Effector memory CD8-positive, alpha-beta T cell (primary cell): ENCODE measurements at places on chromosomes 7 and 10.

DNA sequence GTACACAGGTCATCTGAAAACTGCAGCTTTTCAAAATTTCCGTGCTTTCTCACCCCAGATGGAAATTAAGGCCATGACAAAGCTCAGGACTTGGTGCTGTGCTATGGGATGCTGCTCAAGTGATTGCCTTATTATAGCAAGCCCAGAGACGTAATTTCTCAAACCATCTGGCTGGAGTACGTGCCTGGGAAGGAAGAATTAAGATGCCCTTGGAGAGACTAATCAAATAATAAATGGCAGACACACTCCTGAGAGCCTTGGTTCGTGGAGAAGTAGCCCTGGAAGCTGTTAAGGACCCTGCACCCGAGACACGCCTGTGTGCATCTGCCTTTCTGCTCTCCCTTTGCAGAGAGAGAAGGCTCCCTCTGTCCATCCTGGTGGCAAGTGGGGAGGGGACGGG is 38.3 kb upstream of the PRLHR start:
- no peak for DNase-seq

DNA sequence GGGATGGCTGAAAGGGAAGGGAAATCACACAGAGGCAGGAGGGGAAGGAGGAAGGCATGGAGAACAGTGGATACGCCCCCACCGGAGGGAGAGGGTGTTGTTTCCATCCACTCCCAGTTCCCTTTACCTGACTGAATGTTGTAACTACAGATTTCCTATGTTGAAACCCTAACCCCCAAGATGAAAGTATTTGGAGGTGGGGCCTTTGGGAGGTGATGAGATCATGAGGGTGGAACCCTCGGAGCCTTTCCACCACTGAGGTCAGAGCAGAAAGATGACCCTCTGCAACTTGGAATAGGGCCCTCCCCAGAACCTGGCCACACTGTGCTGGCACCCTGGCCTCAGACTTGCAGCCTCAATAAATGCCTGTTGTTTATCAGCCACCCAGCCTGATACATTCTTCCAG is 48.6 kb upstream of the CNPY1 start:
- DNase-seq, result no peak

GRCh38 chr7:155791836-155792235 is 20.4 kb downstream of the SHH start:
- no peak for DNase-seq

DNA sequence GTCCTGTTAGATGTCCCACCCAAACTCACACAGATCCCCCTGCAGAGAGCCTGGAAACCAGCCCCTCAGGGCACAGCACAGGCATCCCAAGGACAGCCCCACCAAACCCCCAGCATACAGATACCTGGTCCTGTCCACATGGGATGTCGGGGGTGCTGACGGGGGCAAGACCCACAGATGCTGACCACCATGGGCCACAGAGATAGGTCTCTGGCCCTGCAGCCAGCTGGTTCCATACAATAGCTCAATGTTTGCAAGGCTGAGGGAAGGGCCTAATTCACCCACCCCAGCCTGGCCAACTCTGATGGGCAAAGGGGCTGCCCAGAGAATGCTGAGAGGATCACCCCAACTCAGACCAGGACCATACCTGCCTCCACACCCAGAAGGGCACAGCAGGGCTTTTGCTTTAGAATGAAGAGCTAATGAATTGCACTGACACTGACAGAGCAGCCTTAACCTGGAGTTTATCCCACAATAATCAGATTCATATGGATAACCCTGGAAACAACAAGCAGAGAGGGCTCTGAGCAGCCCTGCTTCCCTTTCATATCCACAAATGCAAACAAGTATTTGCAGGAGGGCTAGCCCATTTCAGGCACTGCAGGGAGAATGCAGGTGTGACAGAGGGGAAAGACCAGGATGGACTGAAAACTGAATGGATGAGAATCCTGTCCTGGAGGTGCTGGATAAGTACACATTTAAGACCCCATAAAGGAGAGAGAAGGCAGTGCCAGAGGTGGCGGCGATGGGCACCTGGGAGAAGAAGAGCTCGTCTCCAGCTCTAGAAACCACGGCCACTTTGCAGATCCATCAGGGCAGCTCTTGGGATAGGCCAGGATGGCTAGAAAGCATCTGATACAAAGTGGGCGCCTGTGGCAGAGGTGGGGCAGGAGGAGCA is 126.7 kb downstream of the TNS3 start:
- no peak for DNase-seq

GRCh38 chr10:113538151-113538550 is 14.7 kb upstream of the HABP2 start:
- no peak for DNase-seq

GRCh38 chr10:49632406-49633317 is 18.8 kb downstream of the CHAT start:
- no peak for DNase-seq

GRCh38 chr7:6614953-6615722 is at the start of gene ZNF853:
Gene ZNF853 (plus strand): TSS chr7:6615610. CDS start chr7:6616175, 565 bp downstream.
- no peak for DNase-seq

DNA sequence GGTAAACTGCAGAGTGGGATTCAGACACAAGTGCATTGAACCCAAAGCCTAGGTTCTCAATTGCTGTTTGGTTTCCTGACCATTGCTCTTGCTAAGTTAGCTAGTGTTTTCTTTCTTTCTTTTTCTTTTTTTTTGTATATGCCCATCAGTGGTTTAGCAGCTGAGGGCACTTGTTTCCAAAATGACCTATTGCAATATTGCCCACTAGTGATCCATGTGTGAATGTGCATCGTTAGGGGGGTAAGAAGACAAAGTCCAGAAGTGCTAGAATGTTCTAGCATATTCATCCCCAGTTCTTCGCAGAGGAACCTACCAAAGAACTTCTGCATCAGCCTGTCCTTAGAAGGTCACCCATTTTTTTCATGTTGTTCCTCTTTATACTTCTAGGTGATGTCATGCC is 252.8 kb upstream of the GPR26 start:
- DNase-seq, result no peak

GRCh38 chr10:71761541-71762113 is 11.7 kb downstream of the VSIR start:
- no peak for DNase-seq

DNA sequence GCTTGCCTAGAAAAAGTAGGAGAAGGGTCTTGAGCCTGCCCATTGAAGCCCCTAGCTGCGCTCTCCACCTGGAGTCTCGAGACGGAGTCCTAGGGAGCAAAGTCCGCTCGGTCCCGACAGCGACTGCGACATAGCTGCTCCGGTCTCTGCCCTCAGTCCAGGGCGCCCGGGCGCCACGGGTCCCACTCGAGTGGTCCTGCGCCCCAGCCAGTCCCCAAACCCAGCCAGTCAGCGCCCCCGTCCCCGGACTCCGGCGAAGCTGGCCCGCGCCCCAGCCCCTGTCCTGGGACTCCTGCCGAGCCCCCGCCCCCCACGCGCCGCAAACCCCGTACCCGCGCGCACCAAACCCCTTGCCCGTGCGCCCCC is 490 bp downstream of the TNS3 start:
- no peak for DNase-seq

DNA sequence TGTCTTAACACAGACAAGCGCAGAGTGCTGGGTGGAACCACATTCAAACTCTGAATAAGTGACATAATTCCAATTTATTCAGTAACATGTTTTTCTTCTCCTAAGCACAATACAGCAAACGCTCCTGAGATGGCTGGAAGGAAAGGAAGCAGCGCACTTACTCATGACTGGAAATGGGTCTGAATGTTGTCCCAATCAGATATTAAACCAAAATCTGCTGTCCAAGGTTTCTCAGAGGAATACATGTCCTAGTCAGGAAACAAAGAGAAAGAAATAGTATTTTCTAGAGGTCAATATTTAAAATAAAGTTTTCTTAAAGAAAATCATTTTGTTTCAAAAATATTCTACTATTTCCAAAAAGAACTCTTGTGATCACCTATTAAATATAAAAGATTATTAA is 14.0 kb downstream of the USP6NL start:
- DNase-seq, result no peak

GRCh38 chr10:78757344-78757925 is 311.3 kb upstream of the ZMIZ1 start:
- DNase-seq, result no peak

DNA sequence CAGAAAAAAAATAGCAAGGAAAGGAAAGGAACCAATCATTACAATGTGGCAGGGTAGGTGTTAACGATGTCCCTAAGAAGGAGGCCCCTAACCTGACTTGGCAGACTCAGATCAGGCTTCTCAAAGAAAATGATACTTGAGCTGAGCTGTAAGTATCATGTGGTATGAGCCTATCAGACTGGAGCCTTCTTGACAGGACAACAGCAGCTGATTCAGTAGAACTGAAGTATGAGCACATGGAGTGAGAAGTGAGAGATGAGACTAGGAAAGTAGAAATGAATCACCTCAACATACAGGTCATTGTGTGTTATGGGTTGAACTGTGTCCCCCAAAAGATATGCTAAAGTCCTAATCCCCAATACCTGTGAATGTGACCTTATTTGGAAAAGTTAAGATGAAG is 66.3 kb downstream of the MTERF1 start:
- no peak for DNase-seq

DNA sequence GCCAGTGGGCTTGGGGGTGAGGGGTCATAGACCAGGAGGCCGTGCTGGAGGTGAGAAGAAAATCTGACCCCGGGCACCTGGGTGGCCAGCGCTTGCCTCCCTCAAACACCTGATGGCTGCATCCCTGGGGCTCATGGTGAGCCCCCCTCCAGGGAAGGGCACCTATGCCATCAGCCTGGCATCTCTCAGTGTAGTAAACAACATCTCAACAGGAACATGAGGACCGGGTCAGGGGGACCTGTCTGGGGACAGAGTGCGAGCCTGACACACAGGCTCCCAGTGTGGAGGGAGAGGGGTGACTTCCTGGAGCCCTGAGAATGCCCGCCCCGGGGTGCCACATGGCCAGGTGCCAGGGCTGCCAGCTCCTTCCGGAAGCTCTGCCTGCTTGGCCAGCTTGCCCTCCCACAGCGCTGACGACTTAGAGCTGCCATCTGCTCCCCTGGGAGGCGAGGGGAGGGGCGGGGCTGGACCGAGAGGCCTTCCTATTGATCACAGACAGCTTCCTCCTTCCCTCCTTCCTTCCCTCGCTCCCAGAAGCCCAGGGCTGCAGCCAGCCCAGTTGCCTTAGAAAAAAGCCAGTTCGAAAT is 12.3 kb downstream of the STX1A start:
- DNase-seq, result no peak

DNA sequence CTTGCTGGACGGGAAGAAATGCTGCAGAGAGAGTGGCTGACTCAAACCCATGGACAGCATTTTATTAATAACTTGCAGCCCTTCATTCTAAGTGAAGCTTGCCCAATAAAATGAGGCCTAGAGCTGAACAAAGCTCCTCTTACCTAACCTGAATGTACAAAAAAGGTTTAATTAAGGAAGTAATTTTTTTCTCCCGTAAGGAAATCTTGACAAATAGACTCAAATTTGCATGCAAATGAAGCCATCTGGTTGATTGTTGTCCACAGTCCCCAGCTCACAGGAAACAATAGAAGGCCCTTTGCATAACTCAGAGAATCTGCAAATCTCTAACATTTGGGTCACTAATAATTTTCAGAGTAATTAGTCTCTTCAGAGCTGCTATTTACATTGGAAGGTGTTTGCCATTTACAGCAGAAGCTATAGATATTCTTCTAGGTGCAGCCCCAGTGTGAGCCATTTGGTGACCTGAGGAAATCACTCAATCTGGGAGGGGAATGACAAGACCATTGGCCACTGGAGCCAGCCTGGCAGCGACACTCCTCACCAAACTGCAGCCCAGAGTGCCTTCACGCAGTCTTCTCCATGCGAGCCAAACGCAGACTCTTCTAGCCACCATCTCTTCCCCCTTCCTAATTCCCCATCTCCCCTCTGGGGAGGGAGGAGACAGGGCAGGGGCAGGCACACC is 483.0 kb upstream of the C7orf33 start:
- DNase-seq, result no peak

DNA sequence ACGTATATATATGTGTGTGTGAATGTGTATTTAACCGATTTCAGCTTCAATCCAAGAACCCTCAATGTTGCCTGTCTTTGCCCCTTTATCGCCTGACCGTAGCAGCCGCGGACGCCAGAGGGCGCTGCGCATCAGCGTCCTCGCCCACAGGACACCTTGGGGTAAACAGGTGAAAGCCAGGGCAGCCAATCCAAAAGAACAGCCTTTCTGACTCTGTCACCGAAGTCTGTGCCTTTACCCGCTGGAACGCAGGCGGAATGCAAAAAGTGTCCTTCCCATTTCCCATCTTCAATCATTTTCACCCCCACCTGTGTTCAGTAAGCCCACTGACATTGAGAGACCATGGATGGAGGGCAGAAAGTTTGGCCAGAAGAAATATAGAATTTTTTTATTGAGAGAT is 3.6 kb downstream of the NXPH1 start:
- DNase-seq, result no peak

DNA sequence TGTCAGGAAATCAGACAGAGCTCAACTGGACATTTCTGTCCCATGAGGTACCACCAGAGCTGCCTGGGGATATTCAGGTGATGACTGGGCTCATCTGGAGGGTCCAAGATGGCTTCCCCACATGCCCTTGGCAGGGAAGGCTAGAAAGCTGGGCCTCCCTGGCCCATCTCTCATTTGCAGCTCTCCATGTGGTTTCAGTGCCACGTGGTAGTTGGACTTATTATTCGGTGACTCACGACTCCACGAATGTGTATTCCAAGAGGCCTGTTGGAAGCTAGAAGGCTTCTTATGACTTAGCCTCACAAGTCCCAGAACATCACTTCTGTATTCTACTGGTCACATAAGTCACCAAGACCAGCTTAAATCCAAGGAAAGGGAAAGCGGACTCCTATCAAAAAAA is 22.8 kb downstream of the NSMCE4A start:
- DNase-seq, result no peak

DNA sequence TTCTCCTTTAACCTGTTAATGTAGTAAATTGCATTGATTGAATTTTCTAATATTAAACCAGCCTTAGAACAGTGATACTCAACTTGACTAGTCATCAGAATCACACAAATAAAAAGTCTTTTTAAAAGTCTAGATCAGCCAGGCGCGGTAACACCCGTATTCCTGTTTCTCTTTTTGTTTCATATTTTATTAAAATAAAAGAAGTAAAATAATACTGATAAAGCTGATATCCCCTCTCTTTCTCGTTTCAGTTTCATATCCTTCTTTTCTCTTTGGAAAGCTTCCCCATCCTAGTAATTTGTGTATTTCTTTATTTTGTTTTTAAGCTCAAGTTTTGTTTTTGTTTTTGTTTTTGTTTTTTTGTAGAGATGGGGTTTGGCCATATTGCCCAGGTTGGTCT is 9.3 kb downstream of the SMO start:
- DNase-seq, result no peak

- DNase-seq, result no peak
These were observed 19.4 kb upstream of the SGCE start for GRCh38 chr7:94675356-94675755.

GRCh38 chr10:43863270-43863669 is 214.6 kb upstream of the ZNF32 start:
- DNase-seq, result no peak

DNA sequence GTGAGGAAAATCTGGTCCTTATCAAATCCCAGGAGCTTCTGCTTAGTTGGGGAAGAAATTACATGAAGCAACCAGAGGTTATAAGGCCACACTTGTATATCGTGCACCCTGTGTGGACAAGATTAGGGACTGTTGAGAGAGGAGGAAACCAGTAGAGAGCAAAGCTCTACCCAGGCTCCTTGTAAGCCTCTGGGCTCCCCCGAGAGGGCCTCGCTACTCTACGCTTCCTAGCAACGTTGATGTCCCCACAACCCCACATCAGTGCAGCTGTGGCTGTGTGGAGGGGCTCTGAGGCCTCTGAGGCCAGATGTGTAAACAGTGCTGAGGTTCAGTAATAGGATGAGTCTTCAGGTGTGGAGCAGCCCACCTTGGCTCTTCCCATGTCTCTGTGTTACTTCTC is 16.0 kb downstream of the HIF1AN start:
- DNase-seq, result no peak
